ENCODE measurements at places on chromosomes 11 and 22.

DNA sequence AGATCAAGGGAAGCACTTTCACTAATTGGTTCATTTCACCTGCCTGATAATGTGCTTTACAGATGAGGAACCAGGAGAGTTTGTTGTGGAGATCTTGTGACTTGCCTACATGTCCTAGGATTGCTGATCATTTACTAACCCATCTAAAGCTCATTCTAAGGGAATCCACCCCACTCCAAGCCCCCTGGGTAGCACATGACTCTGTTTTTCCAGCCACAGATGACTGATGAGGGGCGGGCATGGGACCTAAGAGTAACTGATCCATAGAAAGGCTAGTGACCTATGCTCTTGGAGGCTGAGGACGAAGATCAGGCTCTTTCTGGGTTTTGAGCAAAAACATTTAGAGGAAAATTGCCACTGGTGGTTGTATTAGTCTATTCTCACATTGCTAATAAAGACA lies 378.1 kb downstream of the CADM1 start:
- DNase-seq: no peak

DNA sequence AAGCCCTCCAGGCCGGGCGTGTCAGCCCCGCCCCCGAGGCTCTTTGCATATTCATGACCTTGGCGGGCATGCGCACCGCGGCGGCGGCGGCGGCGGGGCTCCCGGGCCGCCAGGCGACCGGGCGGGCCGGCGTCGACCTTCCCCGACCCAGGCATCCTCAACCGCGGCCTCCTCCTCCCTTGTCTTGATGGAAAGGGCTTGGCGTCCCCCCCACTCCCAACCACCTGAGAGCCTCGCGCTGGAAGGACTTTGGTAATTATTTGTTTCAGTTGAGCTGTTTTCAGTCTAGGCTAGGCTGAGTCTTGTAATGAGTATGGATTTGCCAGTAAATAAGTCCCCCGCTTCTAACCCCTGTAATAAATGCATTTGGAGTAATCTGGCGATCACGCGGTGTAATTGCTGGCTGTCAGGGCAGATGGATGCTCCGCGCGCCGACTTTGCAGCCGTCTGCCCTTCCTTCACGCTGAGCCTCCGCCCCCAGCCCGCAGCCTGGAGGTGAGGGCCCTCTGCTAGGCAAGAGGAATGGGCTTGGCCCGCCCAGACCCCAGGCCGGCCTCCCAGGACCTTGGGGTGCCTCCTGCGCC lies 25.2 kb downstream of the FLRT1 start:
- peak; percentile 58 for DNase-seq

DNA sequence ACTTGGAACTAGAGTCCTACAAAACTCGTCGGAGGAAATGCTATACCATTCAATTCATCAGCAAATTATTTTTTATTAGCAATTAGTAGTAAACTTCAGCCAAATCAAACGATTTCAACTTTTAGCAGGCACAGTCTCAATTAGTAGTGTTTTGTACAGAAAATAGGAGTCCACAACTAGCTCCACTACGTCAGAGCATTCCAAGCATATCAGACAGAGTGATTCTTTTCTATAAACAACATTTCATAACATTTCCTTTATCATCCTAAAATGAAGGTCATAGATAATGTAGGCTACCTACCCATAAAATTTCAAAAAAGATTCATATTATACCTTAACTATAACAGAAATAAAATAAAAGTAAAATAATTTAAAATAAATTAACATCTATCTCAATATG lies 169.9 kb downstream of the KIF18A start:
- no peak for DNase-seq

DNA sequence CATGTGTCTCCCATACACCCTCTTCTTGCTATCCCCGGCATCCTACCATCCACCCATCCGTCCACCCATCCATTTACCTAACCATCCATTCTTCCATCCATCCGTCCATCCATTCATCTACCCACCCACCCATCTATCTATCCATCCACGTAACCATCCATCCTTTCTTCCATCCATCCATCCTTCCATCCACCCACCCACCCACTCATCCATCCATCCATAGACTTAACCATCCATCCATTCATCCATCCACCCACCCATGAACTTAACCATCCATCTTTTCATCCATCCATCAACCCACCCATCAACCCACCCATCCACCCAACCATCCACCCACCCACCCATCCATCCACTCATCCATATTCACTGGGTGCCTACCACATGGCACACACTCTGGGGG lies 10.6 kb upstream of the CDC42EP2 start:
- DNase-seq: no peak

DNA sequence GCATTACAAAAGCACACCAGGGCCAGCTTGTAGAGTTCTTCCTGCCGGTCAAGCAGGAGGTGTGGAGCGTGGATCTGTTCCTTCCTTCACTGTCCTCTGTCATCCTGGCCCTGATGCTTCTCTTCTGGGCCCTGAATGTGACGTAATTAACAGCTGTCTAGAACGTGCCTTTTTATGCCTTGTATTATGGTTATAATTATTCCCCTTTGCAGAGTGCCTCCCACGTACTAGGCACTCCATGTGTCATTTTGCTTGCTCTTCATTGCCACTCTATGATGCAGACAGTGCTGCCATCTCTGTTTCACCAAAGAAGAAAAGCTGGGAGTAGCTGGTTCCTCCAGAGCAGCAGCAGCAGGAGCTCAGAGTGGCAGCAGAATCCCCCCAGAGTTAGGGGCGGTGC lies 132.1 kb upstream of the TTC12 start:
- DNase-seq: no peak

- DNase-seq: no peak
Measured at GRCh38 chr11:64415286-64415685, 56.3 kb downstream of the RPS6KA4 start.

GRCh38 chr11:64262271-64263002 lies 11.1 kb downstream of the PLCB3 start:
- DNase-seq: no peak

DNA sequence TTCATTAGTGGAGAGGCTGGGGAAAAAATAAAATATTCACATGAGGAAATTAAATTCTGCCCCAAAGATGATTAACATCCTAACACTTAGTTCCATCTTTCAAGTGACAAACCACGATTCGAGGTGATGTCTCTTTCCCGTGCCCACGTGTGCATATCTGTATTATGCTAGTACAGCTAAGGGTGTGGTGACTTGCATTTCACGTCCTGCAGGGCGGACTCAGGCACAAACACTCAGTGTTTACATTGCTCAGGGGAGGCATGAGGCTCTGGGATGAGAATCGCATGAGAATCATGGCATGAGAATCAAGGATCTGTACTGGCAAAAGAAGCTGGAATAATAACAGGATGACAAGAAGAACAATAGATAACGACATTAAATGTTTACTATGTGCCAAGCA lies 179.4 kb downstream of the NTM start:
- DNase-seq: no peak

- DNase-seq: no peak
Measured at GRCh38 chr11:2517016-2517385, 72.2 kb downstream of the KCNQ1 start.

GRCh38 chr11:1738380-1738779 lies 12.0 kb downstream of the IFITM10 start:
- DNase-seq: no peak

GRCh38 chr11:12274558-12275197 lies 102.7 kb upstream of the PARVA start:
- peak; percentile 8 for DNase-seq

DNA sequence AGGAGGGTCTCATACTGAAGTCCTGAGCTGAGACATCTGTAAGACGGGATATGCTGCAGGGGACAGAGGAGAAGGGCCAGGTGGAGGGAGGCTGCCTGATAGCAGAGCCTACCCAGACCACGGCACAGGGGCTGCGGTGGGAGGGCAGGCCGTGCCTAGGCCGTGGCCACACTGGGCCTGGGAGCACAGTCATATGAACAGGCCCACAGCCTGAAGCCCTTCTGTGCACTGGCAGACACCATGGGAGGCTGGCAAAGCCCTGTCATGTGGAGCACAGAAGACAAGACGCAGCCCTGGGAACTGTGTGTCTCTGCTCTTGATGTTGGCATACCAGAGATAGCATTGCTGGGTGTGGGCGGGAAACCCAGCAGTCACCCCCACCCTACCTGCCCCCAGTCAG lies 3.3 kb downstream of the SPATA19 start:
- no peak for DNase-seq

DNA sequence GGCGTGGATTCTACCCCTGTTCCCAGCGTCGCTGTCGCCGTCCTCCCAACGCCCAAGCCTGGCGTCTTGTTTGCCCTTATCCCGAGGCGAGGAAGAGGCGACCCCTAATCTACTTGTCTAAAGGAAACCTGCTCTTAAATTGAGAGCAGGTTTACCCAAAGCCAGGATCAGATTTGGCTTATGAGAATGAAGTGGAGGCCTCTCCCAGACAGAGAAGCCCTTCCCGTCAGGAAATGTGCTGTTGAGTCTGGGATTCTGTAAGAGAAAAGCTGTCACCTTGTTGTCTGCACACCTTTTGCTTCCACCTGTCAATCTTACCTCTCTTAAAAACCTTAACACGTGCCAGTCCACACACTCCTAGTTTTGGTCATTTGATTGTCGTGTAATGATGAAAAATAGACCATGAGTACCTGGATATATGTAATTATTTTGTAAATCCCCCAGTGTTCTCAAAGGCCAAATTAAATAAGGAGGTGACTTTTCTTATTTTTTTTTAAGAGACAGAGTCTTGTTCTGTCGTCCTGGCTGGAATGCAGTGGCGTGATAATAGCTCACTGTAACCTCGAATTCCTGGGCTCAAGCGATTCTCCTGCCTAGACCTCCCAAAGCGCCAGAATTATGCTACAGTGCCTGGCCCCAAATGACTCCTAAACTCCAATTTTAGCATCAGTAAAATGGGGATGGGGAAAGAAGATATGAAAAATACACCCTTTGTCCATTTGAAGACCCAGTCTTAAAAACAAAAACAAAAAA lies 627 bp downstream of the GTF2H1 start:
- DNase-seq: no peak

DNA sequence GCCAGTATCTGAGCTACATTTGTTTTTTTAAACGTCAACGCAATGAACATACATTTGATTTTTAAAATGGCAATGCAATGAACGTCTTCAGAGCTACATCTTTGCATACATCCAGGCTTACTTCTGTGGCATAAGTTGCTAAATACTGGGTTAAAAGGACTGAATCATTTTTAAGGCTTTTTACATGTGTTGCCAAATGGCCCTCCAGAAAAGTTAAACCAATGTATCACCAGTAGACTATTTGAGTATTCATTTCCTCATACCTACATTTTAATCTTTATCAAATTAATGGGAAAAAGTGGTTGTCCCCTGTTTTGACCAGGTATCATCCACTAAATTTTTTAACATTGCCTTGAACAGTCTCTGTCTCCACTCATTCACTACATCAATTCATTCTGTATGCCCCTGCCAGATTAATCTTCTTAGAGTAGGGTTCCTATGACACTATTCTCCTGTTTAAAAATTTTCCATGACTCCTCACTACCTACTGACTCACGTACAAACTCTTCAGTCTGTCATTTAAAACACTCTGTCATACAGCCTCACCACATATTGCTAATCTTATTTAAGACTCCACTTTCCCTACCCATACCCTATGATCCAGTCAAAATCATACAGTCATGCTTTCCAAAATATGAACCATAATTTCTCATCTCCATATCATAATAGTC lies 12.4 kb upstream of the PRRG4 start:
- DNase-seq: no peak

DNA sequence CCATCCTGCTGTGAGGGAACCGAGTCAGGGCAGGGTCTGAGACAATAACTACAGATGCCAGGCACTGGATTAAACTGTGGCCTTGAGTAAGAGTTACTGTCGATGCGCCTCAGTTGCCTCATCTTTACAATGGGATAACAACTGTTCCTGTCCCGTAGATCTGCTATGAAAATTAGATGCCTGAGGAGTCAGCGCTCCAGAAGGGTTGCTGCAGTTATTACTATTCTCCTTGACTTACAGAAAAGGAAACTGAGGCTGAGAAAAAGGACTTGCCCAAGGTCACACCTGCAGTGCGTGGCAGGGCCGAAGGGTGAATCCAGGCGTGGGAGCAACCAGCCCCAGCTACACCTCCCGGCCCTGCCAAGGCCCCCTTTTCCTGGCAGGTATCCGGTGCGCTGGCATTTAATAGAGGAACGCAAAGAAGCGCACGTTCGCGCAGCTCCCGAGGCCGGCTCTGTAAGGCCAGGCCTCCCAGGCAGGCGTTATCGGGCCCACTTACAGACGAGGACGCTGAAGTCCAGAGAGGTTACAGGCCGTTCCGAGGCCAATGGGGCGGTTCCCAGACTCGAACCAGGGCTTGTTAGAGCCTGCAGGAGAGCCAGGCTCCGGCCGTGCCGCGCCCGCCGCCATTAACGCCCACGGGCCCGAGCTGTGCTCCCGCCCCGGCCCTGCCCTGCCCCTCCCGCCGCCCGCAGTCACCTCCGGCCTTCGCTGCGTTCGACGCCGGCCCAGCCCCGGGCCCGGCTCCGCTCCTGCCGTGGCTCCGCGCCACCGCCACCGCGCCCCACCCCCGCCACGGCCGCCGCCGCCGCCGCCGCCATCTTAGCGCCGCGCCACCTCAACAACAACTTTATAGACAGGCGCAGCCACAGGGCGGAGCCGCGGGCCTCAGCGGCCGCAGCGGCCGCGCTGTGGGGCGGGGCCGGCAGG lies at the start of gene C11orf68:
Gene C11orf68, minus strand, starts transcription at position 852 of the 930 bp plus-strand sequence. Its CDS starts 31 bp downstream, at position 821.
- no peak for DNase-seq

DNA sequence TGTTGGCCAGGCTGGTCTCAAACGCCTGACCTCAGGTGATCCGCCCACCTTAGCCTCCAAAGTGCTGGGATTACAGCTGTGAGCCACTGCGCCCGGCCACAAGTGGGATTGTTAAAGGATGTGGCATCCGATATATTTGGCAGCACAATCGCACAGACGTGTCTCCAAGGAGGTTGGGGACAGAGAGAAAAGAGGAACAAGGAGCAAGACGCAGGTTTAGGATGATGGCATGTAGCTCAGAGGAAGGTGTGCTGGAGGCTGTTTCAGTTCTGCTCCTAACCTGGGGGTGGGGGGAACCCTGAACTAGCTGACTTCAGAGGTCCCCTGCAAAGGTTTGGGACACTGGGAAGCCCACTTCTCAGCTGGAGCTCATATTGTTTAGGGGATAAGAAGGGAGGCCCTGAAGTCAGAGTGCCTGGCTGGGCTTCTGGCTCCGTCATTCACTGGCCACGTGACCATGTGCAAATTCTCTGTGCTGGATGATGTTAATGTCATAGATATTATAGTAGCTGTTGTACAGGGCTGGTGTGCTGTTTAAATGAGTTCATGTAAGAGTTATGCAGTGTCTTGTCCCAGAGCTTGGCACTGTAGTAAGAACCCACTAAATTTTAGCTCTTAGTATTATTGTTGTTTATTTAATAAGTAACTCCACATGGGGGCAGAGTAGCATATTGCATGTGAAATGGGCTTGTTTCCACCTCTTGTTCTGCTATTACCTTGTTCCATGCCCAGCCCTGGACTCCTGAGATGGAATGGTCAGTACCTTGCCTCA lies 129.7 kb downstream of the ST3GAL4 start:
- no peak for DNase-seq

- no peak for DNase-seq
Measured at GRCh38 chr22:44634426-44635321, 67.3 kb upstream of the PRR5 start.

GRCh38 chr22:18056161-18056666 lies 21.6 kb upstream of the PEX26 start:
- no peak for DNase-seq

- no peak for DNase-seq
Measured at GRCh38 chr11:31792456-31792855, 18.7 kb downstream of the PAX6 start.

GRCh38 chr22:46355996-46356471 lies 20.5 kb downstream of the TRMU start:
- no peak for DNase-seq

All from femur (tissue), 1 donor.